ENCODE measurements at places on chromosomes 12 and 14. TPM values are rescaled to one million over a fixed set of nuclear protein-coding genes. Genes with fewer than 3 reads are reported as not detected.
A peak's percentile ranks its signal among the peaks of the same experiment; 100 is the strongest.

GRCh38 chr12:52228366-52228765 lies 4.7 kb upstream of the KRT7 start:
- peak; percentile 80 for DNase-seq

GRCh38 chr12:31589904-31590641 lies 863 bp downstream of the DENND5B start:
- peak; percentile 49 for DNase-seq

DNA sequence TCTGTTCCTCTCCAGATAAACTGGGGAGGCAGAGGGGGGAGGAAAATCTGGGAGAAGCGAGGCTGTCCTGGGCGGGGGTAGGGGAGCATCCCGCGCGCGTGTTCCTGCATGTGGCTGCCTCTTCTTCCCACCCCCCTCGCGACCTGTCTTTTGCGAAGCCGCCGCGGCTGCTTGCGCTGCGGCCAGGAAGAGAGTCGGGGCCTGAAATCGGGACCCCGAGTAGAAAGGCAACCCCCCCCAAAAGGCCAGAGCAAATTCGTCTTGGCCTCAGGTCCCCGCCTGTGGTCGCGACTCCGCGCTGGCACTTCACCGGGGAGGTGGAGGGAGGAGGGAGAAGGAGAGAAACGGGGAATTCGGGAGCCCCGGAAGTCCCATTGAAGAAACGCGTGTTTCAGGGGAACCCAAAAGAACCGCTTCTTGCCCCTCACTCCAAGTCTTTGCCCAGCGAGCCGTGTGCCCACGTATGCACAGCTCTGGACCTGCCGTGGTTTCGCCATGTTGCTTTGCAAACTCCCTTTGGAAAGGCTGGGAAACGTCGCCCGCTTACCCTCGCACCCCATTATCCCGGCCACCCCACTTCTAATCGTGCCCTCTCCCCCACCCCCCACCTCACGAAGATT lies 944 bp downstream of the CCND2 start:
- no peak for DNase-seq

GRCh38 chr14:102903248-102903888 lies 19.1 kb upstream of the AMN start:
- no peak for DNase-seq

DNA sequence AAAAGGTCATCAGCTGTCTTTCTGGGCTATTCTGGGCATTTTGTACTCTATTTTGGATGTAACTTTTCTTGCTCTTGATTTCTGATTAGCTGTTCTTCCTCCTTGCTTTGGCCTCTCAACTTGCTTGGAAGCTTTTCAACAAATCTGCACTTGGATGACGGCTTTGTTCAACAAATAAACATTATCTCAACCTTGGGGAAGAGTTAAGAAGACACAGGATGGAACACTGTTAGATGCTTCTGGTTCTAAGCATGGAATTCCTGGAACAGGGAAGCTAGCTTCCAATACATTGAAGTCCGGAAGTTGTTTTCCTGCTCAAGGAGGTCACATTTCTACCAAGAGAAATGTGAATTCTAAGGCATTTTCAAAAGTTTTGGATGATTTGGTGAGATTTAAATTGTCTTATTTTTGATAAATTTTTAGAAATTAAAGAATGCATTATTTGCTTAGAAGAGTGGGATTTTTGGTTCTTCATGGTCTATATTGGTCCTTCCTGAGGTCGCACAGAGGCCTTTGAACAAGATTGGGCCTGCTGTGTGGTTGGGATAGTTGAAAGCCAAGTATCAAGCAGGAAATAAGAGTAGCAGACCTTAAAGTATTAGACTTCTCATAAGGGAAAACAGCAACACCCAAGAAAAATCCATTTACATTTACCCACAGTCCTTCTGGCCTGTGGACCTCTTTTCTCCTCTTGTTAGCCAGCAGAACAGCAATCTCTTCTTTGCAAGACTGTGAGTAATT lies 59.2 kb downstream of the PPFIBP1 start:
- no peak for DNase-seq

GRCh38 chr12:114955414-114956014 lies 271.5 kb upstream of the TBX3 start:
- DNase-seq, result peak; percentile 20

- no peak for DNase-seq
Measured at GRCh38 chr14:55240526-55241178, 30.6 kb upstream of the FBXO34 start.

GRCh38 chr12:127899971-127900370 lies 367.0 kb upstream of the TMEM132C start:
- no peak for DNase-seq

FOXA1 gene
- 249 TPM for total RNA-seq

Data from PC-3 (cell line).